Esophagus squamous epithelium (tissue), 5 donors: ENCODE measurements at places on chromosomes 1 and 21.

DNA sequence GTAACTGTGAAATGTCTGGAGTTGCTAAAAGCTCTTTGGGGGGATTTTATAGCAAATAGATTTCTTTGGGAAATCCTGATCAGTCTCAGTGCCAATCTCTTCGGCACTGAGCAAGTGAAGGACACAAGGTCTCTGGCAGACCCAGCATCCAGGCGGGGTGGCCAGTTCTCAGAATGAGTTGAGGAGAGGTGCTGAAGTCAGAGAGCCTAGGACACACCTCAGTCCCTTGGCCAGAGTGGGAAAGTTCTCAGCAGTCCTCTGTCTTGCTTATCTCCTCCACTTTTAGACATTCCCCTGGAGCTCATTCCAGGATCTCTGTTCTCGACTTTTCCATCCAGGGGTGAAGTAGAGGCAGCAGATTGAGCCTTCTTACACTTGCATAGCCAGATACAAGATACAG is 6.7 kb downstream of the HLX start:
- no peak for DNase-seq

DNA sequence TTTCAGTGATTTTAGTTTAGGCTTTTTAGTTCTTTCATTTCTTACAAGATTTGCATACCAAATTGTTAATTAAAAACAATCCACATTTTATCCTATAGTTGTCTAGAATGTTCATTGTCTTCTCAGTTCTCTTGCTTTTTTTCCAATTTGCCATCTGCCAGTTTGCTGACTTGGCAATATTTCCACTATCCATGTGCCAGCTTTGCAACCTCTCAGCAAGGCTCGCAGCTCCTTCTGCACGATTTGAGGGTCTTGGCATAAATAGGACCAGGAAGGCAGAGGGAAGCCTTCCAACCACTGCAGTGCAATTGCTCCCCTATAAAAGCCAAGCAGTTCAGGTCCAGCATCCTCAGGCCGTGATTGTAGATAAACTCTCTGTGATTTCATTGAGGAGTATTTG is 306.8 kb upstream of the FMN2 start:
- DNase-seq: no peak

- no peak for DNase-seq
These were observed 303.4 kb downstream of the KIF26B start for GRCh38 chr1:245458234-245458633.

DNA sequence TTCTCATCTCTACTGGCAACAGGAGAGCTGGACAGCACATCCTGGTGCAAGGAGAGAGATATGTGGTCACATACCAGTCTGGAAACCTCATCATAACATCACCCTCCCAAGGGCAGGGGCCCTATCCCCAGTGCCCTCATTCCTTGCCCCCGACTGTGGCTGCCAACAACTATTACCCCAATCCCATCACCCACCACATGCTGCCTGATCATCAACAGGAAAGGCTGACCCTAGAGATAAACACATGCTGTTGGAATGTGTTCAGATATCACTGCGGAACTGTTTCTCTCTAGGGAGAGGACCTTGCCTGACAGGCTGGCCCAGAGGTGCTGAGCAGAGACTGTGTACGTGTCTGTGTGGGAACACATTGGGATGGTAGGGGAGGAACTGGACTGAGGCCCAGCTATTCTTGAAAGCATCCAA is 4.5 kb upstream of the INKA2 start:
- DNase-seq: no peak
